Ammon's horn (tissue), 1 donor: ENCODE measurements at places on chromosomes 2 and 18.

GRCh38 chr2:27250652-27251379, 12.0 kb downstream of the SLC30A3 start:
- DNase-seq = no peak

GRCh38 chr2:27042159-27042661, 9.3 kb upstream of the AGBL5 start:
- no peak for DNase-seq

GRCh38 chr18:54149078-54149697, 75.3 kb downstream of the MBD2 start:
- DNase-seq = peak; percentile 15

- DNase-seq = no peak
Measured at GRCh38 chr2:58110765-58111164, 64.2 kb downstream of the VRK2 start.

DNA sequence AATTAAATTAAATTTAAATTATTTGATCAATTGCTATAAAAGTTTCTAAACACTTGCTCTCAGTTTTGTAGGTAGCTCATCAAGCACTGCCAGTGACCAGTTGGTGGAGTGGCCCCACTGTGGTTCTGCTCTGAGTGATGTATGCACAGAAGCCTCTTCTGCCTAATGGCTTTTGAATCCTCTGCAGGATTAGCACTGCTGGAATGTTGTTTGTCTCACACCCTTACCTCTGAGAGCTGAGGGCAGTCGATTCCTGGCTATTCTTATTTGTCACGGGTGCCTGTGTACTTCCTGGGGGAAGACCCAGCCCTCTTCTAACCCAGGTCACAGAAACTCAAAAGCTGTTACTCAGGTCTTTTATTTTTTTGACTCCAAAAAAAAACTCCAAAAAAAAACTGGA, 9.5 kb downstream of the CAPN14 start:
- no peak for DNase-seq

- DNase-seq = no peak
Measured at GRCh38 chr18:49019446-49020045, 68.8 kb upstream of the SMAD7 start.

DNA sequence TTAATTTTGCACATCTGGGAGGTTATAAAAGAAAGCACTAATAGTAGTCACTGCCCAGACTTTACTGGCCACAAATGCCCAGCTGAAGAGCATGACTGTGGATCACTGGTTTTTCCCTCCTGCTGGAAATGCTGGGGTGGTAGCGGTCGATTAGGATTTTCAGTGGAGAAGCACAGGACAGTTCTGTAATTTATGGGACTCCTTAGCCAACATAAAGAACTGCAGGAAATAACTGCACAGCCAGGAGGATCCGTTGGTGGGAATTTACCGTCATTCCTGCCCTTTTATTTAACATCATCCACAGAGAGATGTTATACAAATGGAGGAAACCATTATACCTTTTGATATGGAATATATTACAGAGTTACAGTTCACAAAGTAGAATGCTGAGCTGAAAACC, 61.5 kb downstream of the TNFRSF11A start:
- DNase-seq = no peak

GRCh38 chr18:13256444-13257305, 38.1 kb downstream of the LDLRAD4 start:
- DNase-seq = no peak

DNA sequence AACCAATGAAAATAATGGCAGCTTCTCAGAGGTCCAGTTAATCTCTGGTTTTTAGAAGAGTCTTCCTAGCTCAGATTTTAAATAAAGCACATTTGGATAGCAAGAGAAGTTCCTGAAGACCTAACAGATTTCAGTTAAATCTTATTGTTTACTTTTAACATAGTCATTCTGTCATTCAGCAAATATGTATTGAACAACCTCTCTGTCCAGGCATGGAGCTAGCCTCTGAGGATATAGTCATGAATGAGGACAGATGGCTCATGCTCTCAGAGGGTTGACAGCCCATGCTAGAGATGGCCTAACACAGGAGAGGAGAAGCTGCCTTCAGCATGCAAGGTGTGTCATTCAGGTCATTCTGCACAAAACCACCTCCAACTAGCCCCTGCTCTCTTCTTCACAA, 6.2 kb downstream of the CCBE1 start:
- DNase-seq = no peak

DNA sequence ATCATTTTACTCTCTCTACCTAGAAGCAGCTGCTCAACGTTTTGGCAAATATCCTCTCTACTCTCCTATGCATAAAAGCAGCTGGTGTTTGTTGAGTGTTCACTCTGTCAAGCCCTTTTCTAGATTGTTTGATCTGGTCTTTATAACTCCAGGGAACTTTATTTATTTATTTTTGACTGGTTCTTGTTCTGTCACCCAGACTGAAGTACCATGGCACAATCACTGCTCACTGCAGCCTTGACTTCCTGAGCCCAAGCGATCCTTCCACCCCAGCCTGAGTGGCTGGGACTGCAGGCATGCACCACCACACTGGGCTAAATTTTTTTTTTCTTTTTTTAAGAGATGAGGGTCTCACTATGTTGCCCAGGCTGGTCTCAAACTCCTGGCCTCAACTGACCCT, 12.7 kb downstream of the CATIP start:
- no peak for DNase-seq

- no peak for DNase-seq
Measured at GRCh38 chr2:20537423-20538307, 90.8 kb downstream of the RHOB start.

- no peak for DNase-seq
Measured at GRCh38 chr2:196063773-196064172, 4.9 kb downstream of the DNAH7 start.

- no peak for DNase-seq
Measured at GRCh38 chr2:233271693-233272092, 20.2 kb downstream of the ATG16L1 start.

DNA sequence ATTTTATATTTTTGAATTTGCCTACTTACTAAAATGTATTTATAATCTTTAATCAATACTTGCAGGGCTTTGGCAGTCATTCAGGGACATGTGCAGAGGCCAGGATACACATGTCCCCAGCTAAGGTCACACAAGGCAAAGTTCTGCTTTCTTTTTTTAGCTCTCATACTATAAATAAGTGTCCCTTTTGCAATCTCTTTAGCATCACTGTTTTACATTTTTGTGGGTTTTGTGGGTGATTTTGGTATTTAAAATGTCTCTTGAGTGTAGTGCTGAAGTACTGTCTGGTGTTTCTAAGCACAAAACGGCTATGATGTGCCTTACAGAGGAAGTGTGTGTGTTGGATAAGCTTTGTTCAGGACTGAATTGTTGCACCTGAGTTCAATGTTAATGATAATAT, 309.0 kb upstream of the GULP1 start:
- DNase-seq = no peak

GRCh38 chr2:7722212-7722910, 805.1 kb downstream of the RNF144A start:
- DNase-seq = no peak

DNA sequence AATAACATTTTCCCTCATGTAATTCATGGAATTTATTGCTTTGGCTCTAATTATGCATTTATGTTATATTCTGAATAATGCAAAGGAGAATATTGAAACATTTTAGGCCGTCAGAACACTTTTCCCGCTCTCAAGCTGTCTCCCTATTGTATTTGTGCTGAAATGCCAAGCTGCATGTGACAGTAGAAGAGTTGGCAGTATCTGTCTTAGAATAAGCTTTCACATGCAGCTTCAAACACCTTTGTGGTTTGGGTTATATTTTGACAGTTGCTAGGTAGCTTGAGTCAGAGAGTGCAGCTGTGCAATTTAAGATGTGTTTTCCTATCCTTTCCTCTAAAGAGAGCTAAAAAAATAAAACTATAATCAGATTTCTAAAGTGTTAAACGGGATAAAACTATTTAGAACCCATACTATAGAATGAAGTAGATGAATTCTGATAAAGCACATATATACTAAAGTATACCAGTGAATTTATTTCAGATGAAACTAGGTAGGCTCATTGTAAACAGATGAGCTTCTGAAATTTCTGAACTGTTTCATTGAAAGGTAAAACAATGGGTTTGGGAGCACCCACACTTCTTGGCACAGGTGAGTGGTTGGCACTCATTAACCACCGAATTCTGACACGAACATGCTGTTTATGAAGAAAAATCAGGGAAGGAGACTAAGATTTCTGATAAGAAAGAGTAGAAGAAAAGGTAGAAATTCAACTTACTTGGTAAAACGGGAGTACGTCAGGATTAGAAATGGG, 43.4 kb downstream of the PLCL1 start:
- no peak for DNase-seq

DNA sequence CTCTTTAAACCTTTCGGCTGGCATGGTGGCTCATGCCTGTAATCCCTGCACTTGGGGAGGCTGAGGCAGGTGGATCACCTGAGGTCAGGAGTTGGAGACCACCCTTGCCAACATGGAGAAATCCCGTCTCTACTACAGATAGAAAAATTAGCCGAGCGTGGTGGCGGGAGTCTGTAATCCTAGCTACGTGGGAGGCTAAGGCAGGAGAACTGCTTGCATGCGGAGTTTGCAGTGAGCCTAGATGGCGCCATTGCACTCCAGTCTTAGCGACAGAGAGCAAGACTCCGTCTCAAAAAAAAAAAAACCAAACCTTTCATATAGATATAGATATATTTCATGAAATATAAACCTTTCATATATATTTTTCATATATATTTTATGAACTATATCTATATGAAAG, 864.7 kb downstream of the TRIB2 start:
- DNase-seq = no peak

- no peak for DNase-seq
Measured at GRCh38 chr2:105290981-105291660, 38.4 kb downstream of the TGFBRAP1 start.

GRCh38 chr2:38386377-38386776, 9.3 kb upstream of the ATL2 start:
- DNase-seq = no peak

DNA sequence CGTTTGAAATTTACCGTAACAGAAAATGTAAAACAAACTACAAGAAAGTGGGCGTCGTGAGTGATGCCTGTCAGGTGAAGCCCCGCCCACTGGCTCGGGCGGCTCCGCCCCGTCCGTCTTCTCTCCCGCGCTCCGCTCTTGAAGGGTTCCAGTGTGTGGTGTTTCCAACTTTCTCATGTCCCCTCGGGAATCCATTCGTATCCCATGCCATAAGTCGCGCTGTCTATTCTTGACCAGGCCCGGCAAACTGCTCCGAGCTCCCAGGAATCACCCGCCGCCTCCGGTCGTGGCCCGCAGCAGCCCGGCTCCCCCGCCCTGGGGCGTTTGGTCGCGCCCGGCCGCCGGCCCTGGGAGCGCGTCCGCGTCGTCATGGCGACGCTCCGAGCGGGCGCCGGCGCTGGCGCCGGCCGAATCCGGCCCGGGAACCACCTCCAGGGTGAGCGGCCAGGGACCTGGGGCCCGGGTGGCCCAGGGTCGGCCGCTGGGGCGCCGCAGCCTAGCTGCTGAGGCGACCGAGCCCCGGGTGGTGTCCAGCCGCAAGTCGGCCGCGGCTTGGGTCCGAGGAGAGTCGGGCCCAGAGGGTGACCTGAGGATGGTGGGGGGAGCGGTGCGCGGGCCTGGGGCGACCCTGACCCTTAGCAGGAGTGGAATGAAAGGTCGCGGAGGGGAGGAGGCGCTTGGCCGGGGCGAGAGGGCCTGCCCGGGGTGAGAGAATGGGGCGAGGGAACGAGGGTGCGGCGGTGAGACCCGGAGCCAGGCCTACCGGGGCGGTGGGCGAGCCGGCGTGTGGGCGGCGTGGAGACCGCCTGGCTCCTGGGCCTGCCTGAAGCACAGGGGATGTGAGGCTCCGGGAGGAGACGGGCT, at the start of gene CFAP221:
CFAP221 (plus strand) TSS at position 375 of the 864 bp plus-strand sequence. CDS start 1,683 bp downstream, outside the sequence.
- DNase-seq = peak; percentile 79

DNA sequence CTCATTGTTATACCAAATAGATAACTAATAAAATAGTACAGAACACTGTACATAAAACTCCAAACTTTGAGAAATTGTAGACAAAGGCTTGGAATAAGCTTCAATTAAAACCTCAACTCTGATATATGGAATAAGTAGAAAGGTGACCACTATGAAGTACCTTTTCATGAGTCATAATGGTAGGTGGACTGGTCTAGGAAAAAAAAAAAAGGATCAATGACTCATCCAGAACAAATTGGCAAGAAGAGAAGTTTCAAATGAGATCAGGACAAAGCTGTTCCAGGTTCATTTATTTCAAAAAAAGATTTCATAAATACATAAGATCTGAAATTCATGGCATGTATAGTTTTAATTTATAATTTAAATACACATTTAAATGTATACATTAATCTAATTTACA, 769.7 kb downstream of the SUCLG1 start:
- no peak for DNase-seq

GRCh38 chr2:212367431-212367830, 171.2 kb downstream of the ERBB4 start:
- DNase-seq = no peak

DNA sequence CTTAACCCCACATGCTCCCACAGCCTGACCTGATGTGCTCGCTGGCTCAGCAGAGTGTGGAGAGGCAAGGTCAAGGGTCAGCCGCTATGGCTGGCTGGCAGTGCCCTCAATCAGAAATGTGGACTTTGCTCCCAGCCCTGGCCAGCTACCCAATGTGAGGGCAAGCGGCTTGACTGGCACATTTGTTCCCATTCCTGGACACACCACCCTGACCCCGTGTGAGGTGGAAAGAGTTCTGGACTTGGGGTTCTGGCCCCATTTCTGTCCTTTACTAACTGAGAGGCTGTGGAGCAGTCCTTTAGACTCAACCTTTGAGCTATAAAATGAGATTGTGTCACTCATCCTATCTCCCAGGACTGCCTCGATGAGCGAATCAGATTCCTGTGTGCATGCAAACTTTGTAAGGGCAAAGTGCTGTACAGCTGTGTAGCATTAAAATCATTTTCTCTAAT, 9.1 kb downstream of the THNSL2 start:
- DNase-seq = no peak

DNA sequence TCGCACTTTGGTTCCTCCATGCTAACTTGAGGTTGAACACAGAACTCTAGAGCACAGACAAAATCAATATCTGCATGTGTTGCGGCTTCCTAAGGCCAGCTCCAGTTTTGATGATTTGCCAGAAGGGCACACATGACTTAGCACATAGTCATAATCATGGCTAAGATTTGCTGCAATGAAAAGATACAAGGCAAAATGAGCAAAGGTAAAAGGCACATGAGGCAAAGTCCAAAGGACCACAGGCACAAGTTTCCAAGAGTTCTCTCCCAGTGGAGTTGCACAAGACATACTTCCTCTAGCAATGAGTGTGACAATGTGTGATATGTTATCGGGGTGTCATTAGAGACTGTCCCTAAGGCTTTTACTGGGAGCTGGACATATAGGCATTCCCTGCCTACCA, 24.2 kb upstream of the CXXC1 start:
- no peak for DNase-seq

GRCh38 chr2:60554646-60555065, 1.2 kb upstream of the BCL11A start:
- no peak for DNase-seq
